T-helper 2 cell treated with Interferon-gamma antibody and Interleukin-4, amounts not matched to agents 5 μg/mL and 100 μg/mL, for 36 hours (primary cell): ENCODE measurements at places on chromosomes 1 and 21.

- no peak for DNase-seq
Observed at GRCh38 chr1:218347336-218347722, 2.2 kb downstream of the TGFB2 start.

- DNase-seq: no peak
Observed at GRCh38 chr1:172455451-172455850, 11.6 kb upstream of the PIGC start.

GRCh38 chr1:165501970-165502348 lies 41.8 kb upstream of the LRRC52 start:
- DNase-seq: no peak

DNA sequence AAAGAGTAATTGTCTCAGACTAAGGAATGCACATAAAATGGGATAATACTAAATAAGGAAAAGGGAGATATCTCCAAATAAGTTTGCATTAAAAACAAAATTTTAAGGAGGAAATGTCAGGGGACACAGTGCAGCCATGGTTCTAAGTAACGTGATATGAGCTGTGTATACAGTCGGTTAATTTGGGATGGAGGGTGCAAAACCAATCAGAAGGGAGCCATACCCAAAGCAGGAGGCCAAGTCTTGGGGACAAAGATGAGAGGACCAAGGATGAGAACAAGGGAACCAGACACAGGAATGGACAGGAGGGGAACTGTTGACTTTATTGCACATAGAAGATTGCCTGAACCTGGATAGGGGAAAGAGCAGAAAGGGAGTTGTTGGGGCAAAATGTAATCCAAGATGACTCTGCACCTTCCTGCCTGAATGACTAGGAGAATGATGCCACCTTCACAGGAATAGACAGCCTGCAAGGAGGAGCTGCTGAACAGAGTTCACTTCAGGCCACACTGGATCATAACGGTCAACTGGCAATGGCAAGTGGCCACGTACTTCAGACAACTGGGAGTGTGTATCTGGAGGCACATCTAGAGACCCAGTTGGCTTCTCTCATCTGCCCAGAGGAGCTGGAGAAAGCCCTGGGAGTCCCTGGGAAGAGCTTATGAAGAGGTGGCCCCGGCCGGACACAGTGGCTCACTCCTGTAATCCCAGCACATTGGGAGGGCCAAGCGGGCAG lies 22.0 kb upstream of the BOLA1 start:
- no peak for DNase-seq

- peak; percentile 60 for DNase-seq
Observed at GRCh38 chr1:87335175-87335884, 6.7 kb downstream of the LMO4 start.

GRCh38 chr1:63350320-63350719 lies 17.1 kb upstream of the ALG6 start:
- DNase-seq: no peak

- DNase-seq: no peak
Observed at GRCh38 chr1:209743145-209743482, 12.7 kb upstream of the TRAF3IP3 start.

GRCh38 chr1:79852004-79852403 lies 845.5 kb upstream of the ADGRL4 start:
- DNase-seq: no peak

DNA sequence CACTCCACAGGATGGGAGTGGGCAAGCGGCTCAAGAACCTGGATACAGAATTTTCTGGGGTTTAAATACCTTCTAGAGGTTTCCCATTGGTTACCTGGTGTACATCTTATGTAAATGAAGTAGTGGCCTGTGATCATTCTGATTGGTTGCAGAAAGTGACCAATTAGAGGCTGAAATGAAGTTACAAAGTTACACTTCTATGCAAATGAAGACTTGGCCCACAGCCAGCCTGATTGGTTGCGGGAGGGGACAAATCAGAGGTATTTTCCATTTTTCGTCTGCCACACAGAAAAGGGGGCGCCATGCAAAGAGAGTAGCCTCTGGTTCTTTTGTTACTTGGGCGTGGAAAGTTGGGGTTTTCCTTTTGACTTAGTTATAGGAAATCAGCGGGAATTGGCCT lies 8.9 kb downstream of the KCNAB2 start:
- no peak for DNase-seq

GRCh38 chr1:192810253-192810880 lies 1.5 kb downstream of the RGS2 start:
- DNase-seq: no peak

- no peak for DNase-seq
Observed at GRCh38 chr1:186491336-186491735, 30.4 kb upstream of the PDC start.

GRCh38 chr1:67955591-67955990 lies 94.8 kb downstream of the DIRAS3 start:
- DNase-seq: no peak

GRCh38 chr1:46134660-46135331 lies 2.4 kb upstream of the PIK3R3 start:
- no peak for DNase-seq

DNA sequence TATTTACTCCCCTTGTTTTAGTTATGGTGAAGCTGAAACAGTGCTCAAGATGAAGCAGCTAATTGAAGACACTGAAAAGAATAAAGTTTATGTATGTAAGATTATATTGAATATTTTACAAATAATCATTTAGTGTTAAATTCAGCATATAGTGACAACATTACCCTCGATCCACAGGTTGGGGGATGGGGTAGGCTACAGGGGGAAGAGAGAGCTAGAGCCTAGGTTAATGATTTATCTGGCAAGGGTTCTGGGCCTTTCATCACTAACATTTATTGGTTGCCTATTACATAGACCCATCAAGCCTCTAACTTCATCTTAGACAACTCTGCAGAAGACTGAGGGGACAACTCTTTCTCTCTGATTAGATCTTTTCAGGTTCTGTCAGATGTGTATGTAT lies 21.3 kb downstream of the ZCCHC17 start:
- no peak for DNase-seq

GRCh38 chr1:224739997-224740684 lies 124.0 kb downstream of the CNIH3 start:
- DNase-seq: no peak

DNA sequence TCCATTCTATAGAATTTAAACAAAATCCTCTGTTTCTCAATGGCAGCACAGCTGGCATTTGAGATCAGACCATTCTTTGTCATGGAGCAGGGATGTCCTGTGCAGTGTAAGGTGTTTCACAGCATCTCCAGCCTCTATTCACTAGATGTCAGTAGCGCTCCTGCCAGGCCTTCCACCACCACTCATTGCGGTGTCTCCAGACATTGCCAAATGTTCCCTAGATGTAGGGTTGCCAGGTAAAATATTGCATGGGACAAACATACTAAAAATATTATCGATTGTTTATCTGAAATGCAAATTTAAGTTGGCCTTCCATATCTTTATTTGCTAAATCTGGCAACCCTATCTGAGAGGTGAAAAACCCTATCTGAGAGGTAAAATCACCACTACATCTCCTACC lies 11.7 kb downstream of the ITLN2 start:
- DNase-seq: no peak

DNA sequence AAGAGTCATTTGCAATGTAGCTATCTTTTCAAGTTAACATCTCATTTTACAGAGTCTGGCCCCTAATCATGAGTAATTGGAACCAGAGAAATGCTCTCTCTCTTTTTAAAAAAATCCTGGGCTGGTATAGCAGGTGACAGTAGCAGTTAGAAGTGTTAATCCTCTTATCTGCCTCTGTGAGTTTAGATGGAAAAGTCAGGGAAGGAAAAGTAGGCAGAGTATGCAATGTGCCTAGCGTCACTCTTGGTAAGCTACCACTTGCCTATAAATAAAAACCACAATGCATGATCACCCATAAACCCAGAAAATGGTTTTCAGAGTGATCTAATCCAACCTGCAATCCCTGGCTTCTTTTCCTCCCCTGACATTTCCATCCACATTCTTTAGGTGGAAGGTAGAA lies 43.2 kb downstream of the UTP25 start:
- DNase-seq: no peak

DNA sequence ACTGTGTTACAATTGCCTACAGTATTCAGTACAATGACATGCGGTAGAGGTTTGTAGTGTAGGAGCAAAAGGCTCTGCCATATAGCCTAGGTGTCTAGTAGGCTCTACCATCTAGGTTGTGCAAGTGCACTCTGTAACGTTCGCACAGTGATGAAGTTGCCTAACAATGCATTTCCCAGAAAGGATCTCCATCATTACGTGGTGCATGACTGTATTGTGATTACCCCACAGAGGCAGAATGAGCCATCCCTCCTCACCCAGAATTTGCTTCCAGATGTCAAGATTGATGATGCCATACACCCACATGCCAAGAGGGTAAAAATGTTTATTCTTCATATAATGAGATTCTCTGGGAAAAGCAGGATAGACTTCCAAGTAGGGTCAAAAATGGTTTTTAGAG lies 199.3 kb upstream of the CTTNBP2NL start:
- no peak for DNase-seq

- no peak for DNase-seq
Observed at GRCh38 chr1:205928317-205928716, 14.9 kb downstream of the SLC26A9 start.

GRCh38 chr1:64246294-64246917 lies 43.0 kb downstream of the UBE2U start:
- no peak for DNase-seq

GRCh38 chr21:31331231-31331630 lies 12.8 kb downstream of the TIAM1 start:
- DNase-seq: no peak

DNA sequence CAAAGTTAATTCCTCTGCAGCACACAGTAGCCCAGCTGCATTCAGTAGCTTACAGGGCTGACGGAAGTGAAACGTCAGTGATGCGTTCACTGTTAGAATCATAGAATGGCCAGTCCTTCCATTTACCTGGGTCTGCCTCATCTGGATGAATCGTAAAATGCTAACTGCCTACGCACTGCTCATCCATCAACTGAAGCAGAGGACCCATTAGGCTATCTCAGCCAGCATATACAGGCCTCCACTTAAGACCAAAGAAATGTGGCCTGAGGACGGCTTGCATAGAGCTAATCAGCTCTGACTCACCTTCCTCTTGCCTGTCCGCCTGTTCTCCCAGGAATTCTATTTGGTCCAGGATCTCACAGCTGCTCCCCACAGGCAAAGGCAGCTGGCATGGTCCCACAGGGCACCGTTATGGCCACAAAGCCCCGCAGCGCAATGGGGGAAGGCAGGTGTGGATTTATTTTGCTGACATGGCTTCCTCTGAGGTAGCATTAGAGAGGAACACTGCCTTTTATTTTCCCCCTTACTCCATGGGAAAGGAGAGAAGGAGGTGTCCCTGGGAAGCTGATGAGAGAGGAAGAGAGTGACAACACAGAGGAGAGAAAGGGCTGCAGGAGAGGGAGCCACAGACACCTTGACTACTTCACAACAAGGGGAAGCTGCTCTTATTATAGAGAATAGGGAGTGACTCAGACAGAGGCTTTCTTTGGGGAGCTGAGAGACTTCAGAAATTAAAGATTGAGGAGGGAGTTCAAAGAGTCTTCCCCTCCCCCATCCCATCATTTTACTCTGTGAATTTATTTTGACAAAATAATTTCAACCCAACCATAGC lies 177.6 kb downstream of the HHIPL2 start:
- no peak for DNase-seq

- no peak for DNase-seq
Observed at GRCh38 chr1:195202241-195202640, 1406.0 kb downstream of the KCNT2 start.

- no peak for DNase-seq
Observed at GRCh38 chr1:234853906-234854644, 244.1 kb upstream of the IRF2BP2 start.

DNA sequence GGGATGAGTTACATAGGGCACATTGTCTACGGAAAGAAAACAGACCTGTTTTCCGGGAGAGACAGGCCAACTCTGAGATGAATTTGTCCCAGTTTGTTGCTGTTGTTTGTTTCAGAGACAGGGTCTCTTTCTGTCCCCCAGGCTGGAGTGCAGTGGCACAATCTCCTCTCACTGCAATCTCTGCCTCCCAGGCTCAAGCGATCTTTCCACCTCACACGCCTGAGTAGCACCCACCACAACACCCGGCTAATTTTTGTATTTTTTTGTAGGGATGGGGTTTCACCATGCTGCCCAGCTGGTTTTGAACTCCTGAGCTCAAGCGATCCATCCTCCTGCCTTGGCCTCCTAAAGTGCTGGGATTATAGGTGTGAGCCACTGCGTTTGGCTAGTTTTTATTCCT lies 125.5 kb upstream of the ERRFI1 start:
- DNase-seq: no peak

GRCh38 chr21:32966120-32966519 lies 59.6 kb upstream of the OLIG2 start:
- DNase-seq: no peak

DNA sequence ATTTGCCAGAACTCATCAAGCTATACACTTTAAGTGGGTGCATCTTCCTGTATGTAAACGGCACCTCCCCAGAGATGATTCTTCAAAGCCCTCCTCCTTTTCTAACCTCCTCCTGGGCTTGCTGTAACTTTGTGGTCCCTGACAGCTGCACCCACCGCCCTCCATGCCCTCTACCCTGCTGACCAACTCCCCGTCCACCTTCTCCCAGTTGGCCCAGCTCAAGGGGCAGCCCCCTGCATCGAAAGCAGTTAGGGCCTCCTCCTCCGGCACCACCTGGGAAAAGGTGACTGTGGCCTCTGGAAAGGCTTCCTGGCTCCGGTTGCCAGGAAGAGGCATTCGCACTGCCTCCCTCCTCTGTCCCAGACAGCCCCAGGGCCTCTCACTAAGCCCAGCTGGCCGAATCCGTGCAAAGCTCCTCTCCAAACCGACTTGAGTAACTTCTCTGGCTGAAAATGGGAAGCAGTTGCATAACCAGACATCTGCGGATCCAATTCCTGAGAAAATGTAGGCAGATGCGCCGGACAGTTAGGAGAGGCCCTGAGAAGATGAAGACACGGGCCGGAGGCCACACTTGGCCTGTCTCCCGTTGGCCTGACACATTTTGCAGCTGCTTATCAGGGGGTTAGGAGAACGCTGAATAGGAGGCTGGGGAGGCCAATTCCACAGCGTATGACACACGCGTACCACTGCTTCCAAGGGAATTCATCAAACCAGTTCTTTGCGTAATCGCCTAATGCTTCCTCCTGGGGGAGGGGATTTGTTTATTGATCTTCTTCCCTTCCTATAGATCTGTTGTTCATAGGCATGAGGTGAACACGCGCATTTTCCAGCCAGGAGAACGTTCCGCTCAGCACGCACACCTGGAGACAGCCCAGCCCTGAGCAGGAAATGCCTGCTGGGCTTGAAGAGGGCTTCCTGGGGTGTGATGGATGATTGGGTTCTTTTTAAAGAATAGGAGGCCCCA lies 48.7 kb upstream of the COL6A2 start:
- no peak for DNase-seq

DNA sequence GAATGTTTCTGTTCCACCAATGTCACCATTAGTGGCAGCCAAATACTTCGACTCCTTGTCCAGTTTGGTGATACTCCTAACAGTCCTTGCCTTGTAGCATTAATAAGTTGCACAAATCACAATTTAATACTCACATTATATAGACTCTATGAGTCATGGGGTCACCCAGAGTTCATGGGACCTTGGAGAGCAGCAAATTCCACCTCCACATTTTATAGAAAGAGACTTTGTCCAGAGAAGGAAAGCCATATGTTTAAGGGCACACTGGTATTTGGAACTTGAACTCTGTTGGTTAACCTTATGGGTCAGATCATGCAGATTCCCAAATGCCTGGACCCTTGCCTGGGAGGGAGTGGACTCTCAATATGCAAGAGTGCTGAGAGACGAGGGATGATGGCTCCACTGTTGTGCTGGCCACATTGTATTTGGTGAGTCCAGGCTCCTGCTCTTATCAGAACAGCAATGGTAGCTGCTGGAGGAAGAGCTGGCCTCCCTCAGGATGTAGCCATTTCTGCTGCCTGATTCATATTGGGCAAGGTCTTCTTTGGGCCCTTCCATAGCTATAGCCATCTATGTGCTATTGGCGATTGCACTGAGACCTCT lies 30.6 kb downstream of the DNAJC6 start:
- DNase-seq: no peak

GRCh38 chr1:229070168-229070567 lies 200.7 kb upstream of the RAB4A start:
- no peak for DNase-seq
